ENCODE measurements at places on chromosomes 7 and 10. TPM values are rescaled to one million over a fixed set of nuclear protein-coding genes. Genes with fewer than 3 reads are reported as not detected.

SPACDR gene
- total RNA-seq, result not detected

LRRC18 gene
- total RNA-seq, result not detected

IL2RA gene
- total RNA-seq, result 0.16 TPM

- peak overlapping the region; percentile 89 for H3K27ac ChIP-seq
- no peaks in the 10 kb centered on the region for H3K36me3 ChIP-seq
- no peak for DNase-seq
- no peaks in the 10 kb centered on the region for H3K27me3 ChIP-seq
Measured at GRCh38 chr7:151087245-151088018, 1.2 kb downstream of the AGAP3 start.

- peaks cover 64% of the 10 kb centered on the region for H3K4me1 ChIP-seq
- H3K27ac ChIP-seq, result no peak overlapping the region
- no peaks in the 10 kb centered on the region for H3K36me3 ChIP-seq
Measured at GRCh38 chr7:27187475-27188385, 2.7 kb upstream of the HOXA11 start.

GRCh38 chr10:70820976-70821750 is 5.4 kb downstream of the SGPL1 start:
- no peak overlapping the region for H3K27ac ChIP-seq
- no peak for DNase-seq
- no peak overlapping the region for H3K4me3 ChIP-seq
- H3K27me3 ChIP-seq, result no peaks in the 10 kb centered on the region

DNA sequence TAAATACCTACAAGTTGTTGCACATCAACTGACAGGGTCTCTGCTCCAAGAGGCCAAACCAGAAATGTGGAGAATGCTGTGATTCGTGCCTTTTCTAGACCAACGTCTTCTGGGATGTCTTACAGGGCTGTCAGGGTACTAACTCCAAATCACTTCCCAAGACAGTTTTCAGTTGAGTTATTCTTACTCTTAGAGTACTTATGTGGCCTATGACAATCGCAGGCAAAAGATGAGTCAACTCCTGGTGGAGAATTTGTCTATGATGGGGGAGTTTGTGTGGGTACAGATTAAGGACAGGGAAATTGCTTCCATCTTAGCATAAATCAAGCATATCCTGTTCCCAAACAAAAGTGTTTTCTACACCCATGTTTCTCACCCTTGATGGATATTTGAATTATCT is 734.8 kb downstream of the TNS3 start:
- H3K4me3 ChIP-seq, result no peak overlapping the region
- H3K36me3 ChIP-seq, result no peaks in the 10 kb centered on the region
- H3K27ac ChIP-seq, result no peak overlapping the region
- DNase-seq, result no peak
- no peaks in the 10 kb centered on the region for H3K4me1 ChIP-seq

DNA sequence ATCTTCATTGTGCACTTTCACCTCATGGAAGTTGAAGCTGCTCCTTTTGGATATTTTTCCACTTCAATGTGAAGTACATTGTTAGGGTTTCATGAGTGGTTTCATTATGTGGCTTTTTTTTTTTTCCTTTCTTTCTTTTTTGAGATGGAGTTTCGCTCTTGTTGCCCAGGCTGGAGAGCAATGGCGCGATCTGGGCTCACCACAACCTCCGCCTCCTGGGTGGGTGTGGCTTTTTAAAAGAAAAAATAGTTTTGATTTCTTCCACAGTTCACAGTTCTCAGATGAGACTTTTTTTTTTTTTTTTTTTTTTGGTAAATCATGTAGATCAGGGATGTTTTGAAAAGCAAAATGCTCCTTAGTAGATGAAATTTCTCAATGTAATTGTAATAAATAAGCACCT is 652.3 kb upstream of the ANKRD30A start:
- DNase-seq, result no peak
- H3K27ac ChIP-seq, result no peak overlapping the region
- no peaks in the 10 kb centered on the region for H3K27me3 ChIP-seq
- H3K4me1 ChIP-seq, result no peaks in the 10 kb centered on the region
- H3K4me3 ChIP-seq, result no peak overlapping the region
- no peaks in the 10 kb centered on the region for H3K36me3 ChIP-seq

- no peaks in the 10 kb centered on the region for H3K36me3 ChIP-seq
- no peak overlapping the region for H3K27ac ChIP-seq
- no peaks in the 10 kb centered on the region for H3K27me3 ChIP-seq
- DNase-seq, result no peak
Measured at GRCh38 chr7:95845007-95845406, 72.7 kb downstream of the DYNC1I1 start.

- no peaks in the 10 kb centered on the region for H3K36me3 ChIP-seq
- peak within 1 kb of the TSS; percentile 43 for H3K27ac ChIP-seq
- H3K4me1 ChIP-seq, result peaks cover 19% of the 10 kb centered on the region
- peak within 1 kb of the TSS; percentile 64 for H3K4me3 ChIP-seq
- H3K27me3 ChIP-seq, result no peaks in the 10 kb centered on the region
- DNase-seq, result no peak
Measured at GRCh38 chr7:38630720-38631673, at the start of gene AMPH. Gene AMPH (minus strand): TSS chr7:38631373. CDS start chr7:38631351, 22 bp downstream.

GRCh38 chr10:19946791-19947190 is 130.6 kb downstream of the PLXDC2 start:
- H3K4me1 ChIP-seq, result no peaks in the 10 kb centered on the region
- DNase-seq, result no peak
- H3K27me3 ChIP-seq, result no peaks in the 10 kb centered on the region
- peak overlapping the region; percentile 0 for H3K27ac ChIP-seq
- H3K4me3 ChIP-seq, result no peak overlapping the region

- no peak overlapping the region for H3K27ac ChIP-seq
- no peak for DNase-seq
- H3K4me3 ChIP-seq, result no peak overlapping the region
- H3K27me3 ChIP-seq, result no peaks in the 10 kb centered on the region
- no peaks in the 10 kb centered on the region for H3K36me3 ChIP-seq
- peaks cover 15% of the 10 kb centered on the region for H3K4me1 ChIP-seq
Measured at GRCh38 chr10:31864834-31865518, 63.7 kb downstream of the ARHGAP12 start.

- no peak overlapping the region for H3K27ac ChIP-seq
- H3K4me1 ChIP-seq, result no peaks in the 10 kb centered on the region
- no peaks in the 10 kb centered on the region for H3K36me3 ChIP-seq
- no peaks in the 10 kb centered on the region for H3K27me3 ChIP-seq
- no peak for DNase-seq
- H3K4me3 ChIP-seq, result no peak overlapping the region
Measured at GRCh38 chr7:15924910-15925309, 238.4 kb upstream of the MEOX2 start.

DNA sequence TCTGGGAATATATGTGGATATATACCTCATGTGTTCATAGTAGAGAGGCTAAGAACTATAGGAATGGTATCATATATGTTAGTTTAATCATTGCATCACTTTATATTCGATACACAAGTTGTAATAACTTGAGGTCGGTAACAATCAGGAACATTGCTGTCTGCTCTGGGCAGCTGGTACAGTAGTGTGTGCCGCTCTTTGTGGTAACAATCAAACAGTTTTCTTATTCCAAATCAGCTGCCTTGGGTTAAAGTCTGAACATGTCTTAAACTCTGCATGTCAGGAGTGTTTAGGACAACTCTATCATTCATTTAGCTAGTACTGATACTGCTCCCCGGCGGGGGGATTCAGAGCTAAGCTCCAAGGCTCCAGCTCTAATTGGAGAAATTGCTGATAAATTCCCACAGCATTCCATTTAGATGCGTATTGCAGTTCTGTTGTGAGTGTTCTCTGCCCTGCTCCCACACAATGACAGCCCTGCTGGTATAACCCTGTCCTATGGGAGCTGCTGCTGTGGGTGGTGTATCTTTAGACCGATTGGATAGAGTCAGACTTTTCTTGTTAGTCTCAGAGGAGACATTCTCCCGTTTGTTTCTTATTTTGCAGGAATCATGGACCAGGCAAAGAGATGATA is 707.5 kb upstream of the FZD8 start:
- DNase-seq, result no peak
- H3K27me3 ChIP-seq, result no peaks in the 10 kb centered on the region
- no peak overlapping the region for H3K27ac ChIP-seq
- H3K4me3 ChIP-seq, result no peak overlapping the region
- H3K4me1 ChIP-seq, result no peaks in the 10 kb centered on the region
- no peaks in the 10 kb centered on the region for H3K36me3 ChIP-seq

DNA sequence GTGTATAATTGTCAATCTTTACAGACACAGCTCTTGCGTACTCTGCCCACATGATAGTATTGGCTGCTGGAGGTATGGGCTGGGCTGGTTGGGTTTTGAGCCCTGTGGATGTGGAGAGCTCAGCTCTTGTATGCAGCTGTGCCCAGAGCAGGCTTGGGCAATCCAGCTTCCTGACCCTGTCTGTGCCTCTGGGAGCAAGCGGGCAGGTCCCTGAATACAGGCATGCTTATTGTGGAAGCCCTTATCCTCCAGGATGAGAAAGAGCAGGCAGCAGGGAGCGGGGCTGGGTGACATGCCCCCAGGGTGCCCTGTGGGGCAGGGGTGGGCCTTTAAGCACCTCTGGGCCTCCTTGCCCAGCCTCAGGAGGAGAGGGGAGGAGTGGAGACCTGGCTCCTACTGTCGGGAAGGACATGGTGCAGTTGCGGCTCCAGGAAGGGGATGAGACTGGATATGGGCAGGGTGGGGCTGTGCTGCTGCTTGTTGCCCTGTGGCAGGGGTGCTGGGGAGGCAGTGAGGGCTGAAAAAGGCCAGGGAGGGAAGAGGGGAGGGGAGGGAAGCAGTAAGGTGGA is 32.7 kb upstream of the SH2D4B start:
- no peak for DNase-seq
- peak overlapping the region; percentile 54 for H3K27ac ChIP-seq
- H3K4me1 ChIP-seq, result no peaks in the 10 kb centered on the region
- H3K36me3 ChIP-seq, result peaks cover 11% of the 10 kb centered on the region
- H3K27me3 ChIP-seq, result no peaks in the 10 kb centered on the region
- no peak overlapping the region for H3K4me3 ChIP-seq

- H3K4me1 ChIP-seq, result no peaks in the 10 kb centered on the region
- no peaks in the 10 kb centered on the region for H3K27me3 ChIP-seq
- no peak overlapping the region for H3K27ac ChIP-seq
- DNase-seq, result no peak
- H3K36me3 ChIP-seq, result no peaks in the 10 kb centered on the region
Measured at GRCh38 chr7:81715984-81716588, 53.8 kb downstream of the HGF start.

Data from right atrium auricular region (tissue), 2 donors.